ENCODE measurements at places on chromosomes 11 and 22. TPM values are rescaled to one million over a fixed set of nuclear protein-coding genes. Genes with fewer than 3 reads are reported as not detected.
A peak's percentile ranks its signal among the peaks of the same experiment; 100 is the strongest.

The NUDT8 gene
- 6.8 TPM for total RNA-seq

The H19 gene
- 318 TPM for total RNA-seq

The OR8A1 gene
- total RNA-seq: not detected

The OR8H1 gene
- total RNA-seq: not detected

The AMOTL1 gene
- 66.2 TPM for total RNA-seq

The BTBD18 gene
- not detected for total RNA-seq

The LRRC4C gene
- 1.9 TPM for total RNA-seq

DNA sequence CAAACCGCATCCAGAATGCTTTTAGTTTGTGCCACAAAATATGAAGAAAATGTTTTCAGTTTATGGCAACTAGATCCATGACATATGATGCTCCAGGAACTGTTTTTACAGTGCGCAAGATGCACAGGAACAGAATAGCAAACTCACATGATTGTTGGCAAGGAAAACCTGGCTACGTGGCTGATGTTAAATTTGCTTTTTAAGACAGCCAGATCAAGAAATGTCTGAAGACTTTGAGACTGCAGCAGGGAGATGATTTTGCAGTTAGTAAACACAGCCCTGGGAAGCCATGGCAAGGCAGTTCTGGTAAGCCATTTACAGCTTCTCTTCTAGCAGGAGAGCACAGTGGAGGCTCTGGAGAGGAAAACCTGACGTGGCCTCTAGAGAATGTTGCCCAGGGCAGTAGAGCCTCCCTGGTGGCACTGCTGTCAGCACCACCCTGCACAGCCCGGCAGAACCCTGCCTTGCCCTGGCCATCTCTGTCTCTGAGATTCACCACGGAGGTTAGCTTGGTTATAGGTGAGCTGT, 69.8 kb upstream of the TNRC6B start:
- no peaks in the 10 kb centered on the region for H3K27me3 ChIP-seq
- peak overlapping the region; percentile 6 for H3K4me3 ChIP-seq

DNA sequence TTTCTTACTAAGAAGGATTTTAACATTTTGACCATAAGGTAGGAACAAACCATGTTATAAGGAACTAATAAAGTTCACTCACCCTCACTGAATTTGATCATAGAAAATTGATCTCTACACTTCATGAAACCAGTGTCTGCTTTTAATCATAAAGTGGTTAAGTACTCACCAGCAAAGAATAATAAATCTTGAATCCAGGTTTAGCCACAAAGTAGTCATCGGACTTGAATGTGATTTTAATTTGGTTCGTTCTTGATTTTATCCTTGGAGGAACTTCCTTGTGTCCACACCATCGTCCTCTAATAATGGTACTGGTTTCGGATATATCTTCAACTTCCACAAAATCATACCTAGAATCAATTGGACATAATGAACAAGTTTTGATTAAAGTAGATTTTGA, 40.5 kb upstream of the DDI1 start:
- H3K4me3 ChIP-seq: no peak overlapping the region
- H3K4me1 ChIP-seq: no peaks in the 10 kb centered on the region
- no peak overlapping the region for H3K27ac ChIP-seq
- H3K36me3 ChIP-seq: no peaks in the 10 kb centered on the region
- DNase-seq: no peak

GRCh38 chr11:69992943-69993694, 85.0 kb upstream of the ANO1 start:
- no peak overlapping the region for H3K27ac ChIP-seq
- H3K4me1 ChIP-seq: no peaks in the 10 kb centered on the region
- no peak for DNase-seq

- no peak overlapping the region for H3K27ac ChIP-seq
- H3K36me3 ChIP-seq: no peaks in the 10 kb centered on the region
- no peaks in the 10 kb centered on the region for H3K4me1 ChIP-seq
- no peaks in the 10 kb centered on the region for H3K27me3 ChIP-seq
- no peak overlapping the region for H3K4me3 ChIP-seq
Measured at GRCh38 chr11:130216591-130217132, 57.1 kb downstream of the ST14 start.

DNA sequence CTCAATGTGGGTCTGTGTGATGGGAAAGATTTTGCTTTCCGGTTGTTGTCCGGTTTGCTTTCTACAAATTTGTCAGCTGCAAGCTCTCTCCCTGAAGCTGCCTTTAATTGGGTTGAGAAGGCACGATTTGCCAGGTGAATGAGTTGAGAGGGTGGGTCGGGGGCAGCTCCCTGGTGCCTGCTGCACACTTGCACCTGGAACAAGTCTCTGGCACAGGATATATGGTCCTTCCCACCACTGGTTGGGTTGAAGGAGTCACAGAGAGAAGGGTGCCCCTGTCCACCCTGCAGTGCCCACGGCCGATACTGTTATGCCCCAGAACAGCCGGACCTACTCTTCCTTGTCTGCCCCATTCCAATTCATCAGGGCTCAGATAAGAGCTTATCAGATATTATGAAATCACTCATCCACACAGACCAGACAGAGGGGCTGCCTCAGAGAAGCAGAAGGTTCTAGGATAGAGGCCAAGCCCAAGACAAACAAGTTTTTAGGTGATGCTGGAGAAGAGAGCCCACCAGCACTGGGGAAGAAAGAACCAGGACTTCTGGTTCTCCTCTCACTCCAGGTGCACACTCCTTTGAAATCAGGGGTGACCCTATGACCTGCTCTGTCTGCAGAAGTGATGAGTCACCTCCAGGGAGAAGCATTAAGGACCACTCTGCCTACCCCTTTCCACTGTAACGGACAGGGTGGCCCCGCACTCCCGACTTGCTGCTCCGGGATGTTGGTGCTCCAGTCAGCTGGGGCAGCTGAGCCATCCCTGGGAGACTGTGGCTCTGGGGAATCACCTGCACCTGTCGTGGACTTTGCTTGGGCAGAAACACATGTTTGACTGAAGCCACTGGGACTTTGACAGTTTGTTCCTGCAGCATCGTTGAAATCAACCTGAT, 45.3 kb downstream of the RTL6 start:
- H3K36me3 ChIP-seq: no peaks in the 10 kb centered on the region
- H3K27ac ChIP-seq: no peak overlapping the region
- no peak for DNase-seq
- H3K4me1 ChIP-seq: no peaks in the 10 kb centered on the region
- no peak overlapping the region for H3K4me3 ChIP-seq
- no peaks in the 10 kb centered on the region for H3K27me3 ChIP-seq

- H3K27me3 ChIP-seq: no peaks in the 10 kb centered on the region
- H3K4me1 ChIP-seq: no peaks in the 10 kb centered on the region
- H3K36me3 ChIP-seq: no peaks in the 10 kb centered on the region
- no peak overlapping the region for H3K4me3 ChIP-seq
- no peak for DNase-seq
Measured at GRCh38 chr11:131656839-131657211, 286.4 kb downstream of the NTM start.

GRCh38 chr11:119590651-119591351, 138.2 kb downstream of the NECTIN1 start:
- no peaks in the 10 kb centered on the region for H3K4me1 ChIP-seq
- DNase-seq: no peak
- no peak overlapping the region for H3K27ac ChIP-seq
- H3K27me3 ChIP-seq: no peaks in the 10 kb centered on the region

- H3K4me3 ChIP-seq: no peak overlapping the region
- H3K36me3 ChIP-seq: no peaks in the 10 kb centered on the region
- no peaks in the 10 kb centered on the region for H3K4me1 ChIP-seq
- H3K27me3 ChIP-seq: no peaks in the 10 kb centered on the region
Measured at GRCh38 chr11:64095949-64096348, 60.2 kb downstream of the FLRT1 start.

DNA sequence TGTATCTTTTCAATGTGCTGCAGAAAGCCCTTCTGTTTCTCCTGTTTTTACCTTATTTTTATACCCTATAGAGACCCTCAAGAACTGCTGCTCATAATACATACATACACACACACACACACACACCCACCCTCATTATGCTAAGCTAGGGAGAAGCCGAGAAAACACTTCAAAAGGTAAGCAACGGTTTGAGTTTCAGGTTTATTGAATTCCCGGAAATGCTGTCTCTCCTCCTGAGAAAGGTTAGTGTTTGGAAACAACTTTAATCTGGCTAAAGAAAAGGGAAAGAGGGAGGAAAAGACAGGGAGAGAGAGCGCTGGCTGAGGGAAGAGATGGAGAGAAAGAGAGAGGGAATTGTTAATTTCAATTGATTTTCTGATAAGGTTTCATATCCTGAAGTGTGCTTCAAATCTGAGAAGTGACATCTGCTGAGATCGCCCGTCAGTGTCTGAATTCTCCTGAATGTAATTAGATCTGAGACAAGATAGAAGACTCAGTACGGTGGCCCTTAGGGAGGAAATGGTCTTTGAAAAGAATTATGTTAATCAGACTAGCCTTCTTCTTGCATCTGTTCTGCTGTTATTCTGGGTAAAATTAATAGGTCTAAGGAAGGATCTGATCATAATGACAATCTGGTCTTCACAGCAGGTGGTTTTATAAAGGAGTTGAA, 169.1 kb downstream of the NXPE2 start:
- no peak for DNase-seq
- no peaks in the 10 kb centered on the region for H3K36me3 ChIP-seq

DNA sequence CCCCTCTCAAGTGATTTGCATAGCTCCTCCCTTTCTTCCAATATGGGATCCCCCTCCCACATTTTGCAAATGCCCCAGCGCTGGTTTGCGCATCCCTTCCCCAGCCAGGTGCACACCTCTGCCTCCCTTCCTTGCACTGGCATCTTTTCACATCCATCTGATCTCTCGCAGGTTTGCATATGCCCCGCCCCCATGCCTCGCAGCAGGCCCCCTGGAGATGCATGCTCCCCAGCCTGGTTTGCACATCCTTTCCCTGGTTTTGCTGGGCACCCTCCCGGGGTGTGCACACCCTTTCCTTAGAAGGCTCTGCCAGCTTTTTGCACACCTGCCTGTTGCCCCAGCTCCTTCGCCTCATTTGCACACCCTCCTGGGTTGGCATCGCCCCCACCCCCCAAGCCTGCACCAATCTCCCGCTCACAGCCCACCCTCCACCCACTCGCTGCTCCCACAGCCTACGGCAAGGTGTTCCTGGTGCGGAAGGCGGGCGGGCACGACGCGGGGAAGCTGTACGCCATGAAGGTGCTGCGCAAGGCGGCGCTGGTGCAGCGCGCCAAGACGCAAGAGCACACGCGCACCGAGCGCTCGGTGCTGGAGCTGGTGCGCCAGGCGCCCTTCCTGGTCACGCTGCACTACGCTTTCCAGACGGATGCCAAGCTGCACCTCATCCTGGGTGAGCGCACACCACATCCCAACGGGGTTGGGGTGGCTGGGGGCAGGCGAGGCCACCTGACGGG, 917 bp downstream of the RPS6KA4 start:
- no peak overlapping the region for H3K27ac ChIP-seq
- peaks cover 2% of the 10 kb centered on the region for H3K36me3 ChIP-seq
- H3K27me3 ChIP-seq: no peaks in the 10 kb centered on the region
- peak overlapping the region; percentile 74 for H3K4me3 ChIP-seq
- no peaks in the 10 kb centered on the region for H3K4me1 ChIP-seq

DNA sequence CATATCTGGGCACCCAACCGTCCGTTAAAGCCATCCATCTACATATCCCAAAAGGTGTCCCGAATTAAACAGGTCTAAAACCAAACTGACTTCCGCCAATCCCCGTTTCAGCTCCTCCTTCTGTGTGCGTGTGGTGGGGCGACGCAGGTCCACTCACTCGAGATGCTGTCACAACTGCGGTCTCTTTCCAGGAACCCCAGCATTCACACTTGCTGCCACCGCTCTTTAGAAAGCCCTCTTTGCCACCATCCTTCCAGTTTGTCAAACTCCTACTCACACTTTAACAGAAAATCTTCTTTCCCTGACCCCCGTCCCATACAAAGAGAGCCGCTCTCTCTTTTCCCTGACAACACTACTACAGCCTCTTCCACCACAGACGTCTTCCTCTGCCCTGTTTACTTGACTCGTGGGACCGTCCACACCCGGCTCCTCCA, 467 bp downstream of the ESS2 start:
- H3K4me3 ChIP-seq: peak overlapping the region; percentile 44
- H3K4me1 ChIP-seq: no peaks in the 10 kb centered on the region
- DNase-seq: no peak
- H3K36me3 ChIP-seq: peaks cover 7% of the 10 kb centered on the region
- H3K27me3 ChIP-seq: no peaks in the 10 kb centered on the region
- no peak overlapping the region for H3K27ac ChIP-seq

DNA sequence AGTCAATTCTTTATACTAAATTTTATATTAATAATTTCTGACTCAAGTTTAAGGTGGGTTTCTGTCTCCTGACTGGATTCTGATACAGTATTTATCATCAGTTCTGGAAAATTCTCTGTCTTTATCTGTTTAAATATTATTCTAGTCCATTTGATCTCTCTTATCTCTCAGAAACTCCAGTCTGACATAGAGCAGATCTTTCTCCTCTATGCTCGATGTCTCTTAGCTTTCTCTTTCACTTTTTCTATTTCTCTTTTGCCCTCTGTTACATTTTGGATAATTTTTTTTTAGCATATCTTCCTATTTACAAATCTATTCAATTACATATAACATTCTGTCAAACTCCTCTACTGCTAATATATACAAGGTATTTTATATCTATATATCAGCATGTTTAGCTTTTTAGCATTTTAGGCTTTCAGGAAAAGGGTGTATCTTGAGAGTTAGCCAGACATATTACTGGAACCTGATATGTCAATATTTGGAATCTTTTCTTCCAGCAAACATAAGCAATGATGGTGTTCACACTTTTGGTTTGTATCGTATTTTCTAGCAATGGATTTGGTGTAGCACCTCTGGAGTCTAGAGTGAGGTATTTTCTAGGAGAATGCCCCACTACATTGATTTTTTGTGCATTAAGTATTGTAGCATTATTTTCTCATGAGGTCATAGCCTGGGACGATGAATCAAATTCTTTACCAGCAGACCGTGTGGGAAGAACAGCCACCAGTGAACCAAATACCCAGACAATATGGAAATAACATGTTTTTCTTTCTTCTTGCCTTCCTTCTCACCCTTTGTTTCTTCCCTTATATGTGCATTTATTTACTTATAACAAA, 4.1 kb upstream of the NNMT start:
- H3K27ac ChIP-seq: no peak overlapping the region
- peaks cover 1% of the 10 kb centered on the region for H3K4me1 ChIP-seq
- peak overlapping the region; percentile 54 for H3K4me3 ChIP-seq
- H3K36me3 ChIP-seq: no peaks in the 10 kb centered on the region

- no peaks in the 10 kb centered on the region for H3K27me3 ChIP-seq
- DNase-seq: no peak
- H3K4me1 ChIP-seq: peaks cover 4% of the 10 kb centered on the region
- H3K27ac ChIP-seq: no peak overlapping the region
- H3K4me3 ChIP-seq: no peak overlapping the region
- H3K36me3 ChIP-seq: no peaks in the 10 kb centered on the region
Measured at GRCh38 chr11:15967966-15968365, 388.4 kb downstream of the SOX6 start.

DNA sequence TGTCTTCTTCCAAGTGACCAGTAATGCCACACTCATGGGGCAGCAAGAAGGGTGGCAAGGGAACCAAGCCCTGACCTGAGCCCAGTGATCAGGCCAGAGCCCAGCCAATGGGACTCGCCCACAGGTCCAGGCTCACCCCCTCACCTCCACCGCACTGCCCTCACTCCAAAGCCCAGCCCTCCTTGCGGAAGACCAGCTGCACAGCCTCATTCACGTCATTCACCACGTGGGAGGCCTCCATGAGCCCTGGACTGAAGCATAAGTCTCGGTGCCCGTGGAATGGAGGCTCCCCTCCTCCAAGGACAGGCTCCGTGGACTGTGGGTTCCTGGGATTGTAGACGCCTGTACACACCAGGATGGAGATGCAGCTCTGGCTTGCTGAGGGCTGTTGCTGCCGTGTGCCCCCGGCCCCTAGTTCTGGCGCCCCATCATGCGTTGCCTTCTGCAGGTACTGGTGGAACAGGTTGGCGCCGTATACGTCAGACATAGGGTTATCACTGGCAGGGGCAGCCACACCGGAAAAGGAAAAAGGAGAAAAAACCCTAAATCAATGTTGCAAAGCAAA, 16.8 kb upstream of the TMEM121B start:
- no peaks in the 10 kb centered on the region for H3K27me3 ChIP-seq
- no peak for DNase-seq
- H3K4me1 ChIP-seq: no peaks in the 10 kb centered on the region
- H3K36me3 ChIP-seq: peaks cover 12% of the 10 kb centered on the region

Data from aorta (tissue), 5 donors.